ENCODE measurements at places on chromosomes 2 and 18.
A peak's percentile ranks its signal among the peaks of the same experiment; 100 is the strongest.

- no peak for DNase-seq
Measured at GRCh38 chr2:170679607-170680079, 35.5 kb upstream of the SP5 start.

DNA sequence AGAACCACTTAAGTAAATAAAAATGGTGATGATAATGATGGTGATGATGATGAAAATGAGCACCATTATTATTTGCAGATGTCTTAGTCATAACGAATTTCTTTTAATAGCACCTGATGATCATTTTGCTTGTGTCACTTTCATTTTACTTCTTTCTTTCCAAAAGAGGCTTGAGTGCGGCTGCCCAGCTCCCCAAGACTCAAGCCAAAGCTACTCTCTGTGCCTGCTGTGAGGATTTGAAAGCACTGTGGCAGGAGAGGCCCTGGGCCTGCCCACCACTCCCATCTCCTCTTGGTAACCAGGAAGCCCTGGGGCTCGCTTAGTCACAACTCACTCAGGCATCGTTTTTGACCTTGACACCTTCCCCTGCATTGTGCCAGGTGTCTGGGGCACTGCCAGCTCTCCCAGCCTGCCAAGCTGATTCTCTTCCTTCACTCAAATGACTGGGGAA lies 41.2 kb downstream of the RPL37A start:
- DNase-seq, result no peak

DNA sequence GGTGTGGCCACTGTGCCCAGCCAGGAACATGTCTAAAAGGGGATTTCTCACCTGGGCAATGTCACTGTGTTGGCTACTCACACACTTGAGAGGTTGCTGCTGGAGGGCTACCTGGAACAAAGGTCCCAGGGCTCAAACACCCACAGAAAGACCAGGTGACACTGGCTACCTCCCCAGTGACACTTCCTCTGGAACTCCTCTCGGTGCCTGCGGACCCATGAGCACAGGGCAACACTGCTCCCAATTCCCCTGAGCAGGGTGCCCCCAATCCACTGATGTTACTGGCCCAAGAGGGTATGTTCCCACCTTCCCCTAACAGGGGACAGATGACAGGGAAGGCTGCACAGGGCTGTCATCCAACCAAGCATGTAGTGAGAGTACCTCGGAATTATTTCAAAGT lies 5.8 kb downstream of the NPPC start:
- DNase-seq, result no peak

DNA sequence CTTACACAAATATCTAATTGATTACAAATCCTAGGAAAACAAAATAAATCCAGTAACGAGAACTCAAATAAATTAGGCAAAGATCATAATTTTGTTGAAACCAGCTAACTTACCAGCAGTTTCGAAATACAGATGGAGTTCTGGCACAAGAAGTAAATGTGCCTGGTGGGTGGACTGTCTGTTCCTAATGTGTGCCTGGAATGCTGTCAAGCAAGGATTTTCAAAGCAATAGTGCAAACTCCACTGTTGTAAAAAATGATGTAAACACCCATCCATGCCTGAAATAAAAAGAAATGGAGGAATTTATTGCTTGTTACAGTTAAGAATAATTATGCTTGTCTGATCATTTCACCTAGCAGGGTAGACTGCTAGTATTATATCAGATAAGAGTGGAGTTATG lies 423.9 kb upstream of the MAP2 start:
- DNase-seq, result no peak

DNA sequence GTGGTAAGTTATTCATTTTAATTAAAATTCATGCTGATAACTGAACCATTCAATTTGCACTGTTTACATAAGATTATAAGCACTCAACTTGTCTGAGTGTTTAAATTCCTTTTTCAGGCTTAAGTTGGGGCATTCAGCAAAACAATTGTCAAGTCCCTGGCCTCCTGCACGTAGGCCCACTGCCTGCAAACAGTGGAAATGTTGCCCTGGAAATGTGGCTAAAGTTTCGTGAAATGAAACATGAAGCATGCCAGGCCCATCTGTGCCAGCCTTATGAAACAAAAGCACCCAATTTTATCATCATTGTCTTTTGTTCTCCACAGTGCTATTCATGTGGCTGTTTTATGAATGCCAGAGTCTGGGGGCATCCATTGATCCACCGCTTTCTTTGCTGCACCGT lies 163.7 kb downstream of the PTGR3 start:
- no peak for DNase-seq

- DNase-seq, result peak; percentile 46
Measured at GRCh38 chr2:17958466-17959092, 80.1 kb downstream of the KCNS3 start.

- DNase-seq, result peak; percentile 16
Measured at GRCh38 chr2:171762879-171763573, 75.8 kb downstream of the DYNC1I2 start.

DNA sequence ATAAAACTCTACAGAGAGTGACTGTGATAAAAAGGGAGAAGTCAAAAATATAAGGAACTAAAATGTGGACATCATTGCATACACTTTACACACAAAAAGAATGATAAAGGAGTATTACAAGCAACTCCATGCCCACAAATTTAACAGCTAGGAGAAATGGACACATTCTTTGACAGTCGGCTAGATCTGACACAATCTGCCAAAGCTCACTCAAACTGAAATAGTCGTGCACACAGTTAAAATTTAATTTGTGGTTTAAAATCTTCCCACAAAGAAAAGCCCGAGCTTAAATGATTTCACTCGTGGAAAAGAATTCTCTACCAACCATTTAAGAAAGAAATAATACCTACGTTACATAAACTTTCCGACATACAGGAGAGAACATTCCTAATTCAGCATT lies 132.4 kb downstream of the ZAP70 start:
- DNase-seq, result no peak

DNA sequence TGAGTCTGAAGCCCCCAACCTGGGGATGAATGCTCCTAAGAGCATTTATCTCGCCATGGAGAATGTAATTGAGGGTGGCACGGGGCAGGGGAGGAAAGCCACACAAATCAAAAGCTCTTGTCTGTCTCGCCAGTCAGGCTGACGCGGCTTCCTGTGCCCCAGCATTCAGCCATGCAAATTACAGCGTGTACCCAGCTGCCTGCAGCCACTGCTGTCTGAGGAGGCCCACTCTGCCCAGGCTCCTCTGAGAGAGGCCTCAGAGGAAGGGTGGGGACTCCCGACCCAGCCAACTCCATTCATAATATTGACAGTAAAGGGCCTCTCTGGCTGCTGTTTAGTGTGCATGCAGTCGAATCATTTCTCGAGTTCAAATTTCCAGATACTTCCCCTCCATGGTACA lies 22.0 kb downstream of the SMAD7 start:
- no peak for DNase-seq

- DNase-seq, result peak; percentile 67
Measured at GRCh38 chr2:28232295-28232694, 160.4 kb upstream of the FOSL2 start.

DNA sequence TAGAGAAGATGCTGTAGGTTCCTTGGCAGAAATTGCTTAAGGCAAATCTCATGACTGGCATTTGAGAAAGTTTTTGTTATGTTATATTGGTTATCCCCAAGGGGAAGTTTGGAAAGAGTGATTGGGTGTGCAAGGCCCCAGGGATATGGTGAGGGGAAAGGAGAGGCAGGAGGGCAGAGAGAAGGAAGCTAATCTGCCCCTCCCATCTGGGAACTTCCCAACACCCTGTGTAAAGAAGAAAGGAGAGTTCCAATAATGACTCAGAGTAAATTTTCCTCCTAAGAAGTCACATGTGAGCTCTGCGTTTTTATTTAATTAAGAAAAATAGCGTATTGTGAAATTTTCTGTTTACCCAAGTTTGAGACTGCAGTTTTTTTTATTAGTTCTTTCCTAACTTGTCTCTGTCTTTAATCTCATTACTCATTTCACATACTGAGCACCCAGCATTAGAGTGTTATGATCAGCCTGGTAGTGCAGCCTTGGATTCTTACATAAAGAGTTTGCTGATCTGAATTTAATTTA lies 3.1 kb upstream of the KYNU start:
- peak; percentile 100 for DNase-seq

- peak; percentile 26 for DNase-seq
Measured at GRCh38 chr2:47520825-47521665, 118.1 kb downstream of the MSH2 start.

DNA sequence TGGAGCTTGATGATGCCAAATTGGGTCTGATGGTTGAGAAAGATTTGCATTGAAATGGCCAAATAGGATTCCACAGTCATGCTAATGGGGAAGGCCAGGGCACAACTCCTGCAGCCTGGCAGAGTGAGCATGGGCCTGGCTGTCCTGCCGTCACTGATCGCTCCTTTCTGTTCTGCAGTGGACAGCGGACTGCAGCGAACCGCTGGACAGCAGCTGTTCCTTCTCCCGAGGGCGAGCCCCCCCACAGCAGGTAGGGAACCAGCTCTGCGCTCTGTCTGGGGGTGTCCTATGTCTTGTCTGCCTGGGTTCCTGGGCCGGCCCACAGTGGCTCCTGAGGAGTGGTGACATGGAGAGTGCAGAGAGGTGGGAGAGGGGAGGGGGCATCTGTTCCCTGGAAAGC lies 97.6 kb downstream of the CTIF start:
- no peak for DNase-seq

DNA sequence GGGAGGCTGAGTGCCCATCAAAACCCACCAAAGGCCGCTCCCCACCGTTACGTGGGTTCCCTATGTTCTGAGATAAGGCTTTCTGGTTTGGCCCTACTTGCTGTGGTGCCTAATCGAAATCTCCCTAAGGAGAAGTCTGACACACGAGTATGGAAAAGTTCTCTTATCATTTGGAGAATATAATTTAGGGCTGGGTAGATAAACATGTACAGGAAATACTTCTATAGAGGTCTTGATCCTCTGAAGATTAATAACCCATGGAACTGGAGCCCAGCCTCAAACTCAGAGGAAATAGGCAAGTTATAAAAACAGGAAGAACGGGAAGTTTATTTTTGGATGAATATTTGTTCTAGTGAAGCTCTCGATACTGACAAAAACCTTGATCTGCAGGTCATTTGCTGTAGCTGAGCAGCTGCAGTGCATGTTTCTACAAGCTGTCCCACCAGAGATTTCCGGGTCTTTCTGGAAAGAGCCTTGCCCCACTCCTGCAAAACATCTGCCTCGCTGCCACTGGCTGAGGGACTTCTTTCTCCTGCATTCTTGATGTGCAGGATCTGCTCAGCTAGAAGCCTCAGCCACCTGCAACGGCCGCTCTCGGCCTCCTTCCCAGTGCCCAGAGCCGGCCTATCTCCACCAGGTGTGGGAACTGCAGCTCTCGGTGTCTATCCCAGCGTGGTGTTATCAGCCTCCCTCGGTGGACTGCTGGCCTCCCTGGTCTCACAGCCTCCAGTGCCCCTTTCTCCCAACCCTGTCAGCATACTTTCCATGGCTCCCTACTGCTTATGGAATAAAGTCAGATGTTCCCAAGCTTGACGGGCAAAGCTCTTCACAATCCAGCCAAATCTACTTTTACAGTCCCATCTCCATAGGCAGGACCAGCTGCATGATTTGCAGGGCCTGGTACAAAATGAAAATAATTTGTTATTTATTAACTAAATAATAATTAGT lies 48.6 kb downstream of the SPRED2 start:
- no peak for DNase-seq

DNA sequence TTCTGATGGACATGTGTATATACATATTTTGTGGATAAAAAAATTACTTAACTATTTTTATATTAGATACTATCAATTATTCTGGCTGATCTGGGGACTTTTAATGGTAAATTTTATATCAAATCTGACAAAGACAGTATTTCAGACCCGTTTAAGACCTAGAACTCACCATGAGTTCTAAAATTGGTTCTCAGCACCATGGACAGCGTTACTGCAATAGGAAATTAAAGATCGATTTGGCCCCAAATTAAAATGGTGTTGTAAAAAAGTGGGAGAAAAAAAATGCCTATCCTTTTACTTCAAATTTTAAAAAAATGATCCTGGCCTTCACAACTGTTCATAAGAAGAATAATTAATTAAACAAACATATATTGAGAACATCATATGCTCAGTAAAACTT lies 919 bp upstream of the SCN2A start:
- no peak for DNase-seq

GRCh38 chr2:230793572-230794359 lies 71.0 kb upstream of the ITM2C start:
- peak; percentile 97 for DNase-seq

GRCh38 chr2:239204136-239204875 lies 196.5 kb downstream of the HDAC4 start:
- DNase-seq, result no peak

- peak; percentile 88 for DNase-seq
Measured at GRCh38 chr18:23593720-23594119, 7.4 kb upstream of the NPC1 start.

GRCh38 chr2:233373316-233373715 lies 19.0 kb downstream of the DGKD start:
- no peak for DNase-seq

DNA sequence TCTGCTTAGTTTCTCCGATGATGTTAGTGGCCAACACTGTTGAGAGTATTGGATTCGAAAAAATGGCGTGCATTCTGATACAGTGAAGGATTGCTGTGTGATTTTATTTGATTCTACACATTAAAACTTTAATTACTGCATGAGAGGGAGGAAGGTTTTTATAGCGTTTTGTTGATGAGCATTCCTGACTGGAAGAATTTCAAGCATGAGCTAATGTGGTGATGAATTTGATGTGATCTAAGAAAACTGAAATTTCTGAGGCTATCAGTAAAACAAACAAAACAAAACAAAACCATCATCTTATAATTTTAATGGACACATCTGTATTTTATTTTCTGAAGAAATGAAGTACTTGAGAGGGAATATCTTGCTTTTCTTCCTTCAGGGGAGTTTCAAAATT lies 59.6 kb downstream of the ITGB6 start:
- DNase-seq, result no peak

- DNase-seq, result no peak
Measured at GRCh38 chr2:128275498-128276045, 43.1 kb downstream of the HS6ST1 start.

GRCh38 chr2:643761-644160 lies 33.4 kb downstream of the TMEM18 start:
- no peak for DNase-seq

- DNase-seq, result no peak
Measured at GRCh38 chr2:199847181-199847864, 3.7 kb downstream of the FTCDNL1 start.

DNA sequence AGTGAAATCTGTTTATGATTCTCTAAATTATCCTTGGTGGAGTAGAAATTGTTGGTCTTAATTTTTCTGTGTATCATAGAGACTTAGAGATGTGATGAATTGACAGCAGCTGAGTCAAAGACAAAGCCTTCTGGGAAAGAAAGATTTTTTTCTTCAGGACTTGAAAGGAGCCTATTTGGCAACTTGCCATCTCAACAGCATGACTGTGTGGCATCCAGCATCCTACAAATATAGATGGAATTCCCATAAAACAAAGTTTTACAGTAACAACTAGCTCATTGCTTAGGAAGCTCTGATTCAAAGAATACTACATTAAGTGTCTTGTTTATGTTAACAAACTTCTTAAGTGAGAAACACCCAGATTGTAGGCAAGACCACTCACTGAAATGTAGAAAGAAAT lies 79.2 kb upstream of the SETBP1 start:
- no peak for DNase-seq

- no peak for DNase-seq
Measured at GRCh38 chr2:26080356-26080755, 46.5 kb downstream of the RAB10 start.

GRCh38 chr2:42804338-42804737 lies 12.0 kb upstream of the HAAO start:
- DNase-seq, result peak; percentile 92

Measured in fibroblast of gingiva (primary cell).